ENCODE measurements at places on chromosomes 1 and 21. TPM values are rescaled to one million over a fixed set of nuclear protein-coding genes. Genes with fewer than 3 reads are reported as not detected.

Gene SLAMF6
- not detected for polyA plus RNA-seq

Gene NUDT17
- polyA plus RNA-seq: 3.6 TPM

Gene OR2T10
- polyA plus RNA-seq: not detected

Gene GRIK3
- polyA plus RNA-seq: 2.2 TPM

Gene PDC
- not detected for polyA plus RNA-seq

Gene KCNA3
- polyA plus RNA-seq: not detected

Gene KRTAP7-1
- polyA plus RNA-seq: not detected

Gene F13B
- not detected for polyA plus RNA-seq

Gene GSTM3
- polyA plus RNA-seq: 497 TPM

Gene CELA2B
- polyA plus RNA-seq: not detected

Gene NHLH1
- 1.7 TPM for polyA plus RNA-seq

Gene MOB3C
- 0.84 TPM for polyA plus RNA-seq

Gene FAM3B
- polyA plus RNA-seq: not detected

Gene TEX38
- polyA plus RNA-seq: not detected

Gene SCCPDH
- 30.4 TPM for polyA plus RNA-seq

Gene CLCA2
- not detected for polyA plus RNA-seq

Gene RAD54L
- not detected for polyA plus RNA-seq

Gene C4BPA
- not detected for polyA plus RNA-seq

Gene GUCA2A
- not detected for polyA plus RNA-seq

Gene TDRD5
- not detected for polyA plus RNA-seq

Gene MRPL37
- polyA plus RNA-seq: 58.5 TPM

Gene SRGAP2
- polyA plus RNA-seq: 338 TPM

Gene WDR64
- polyA plus RNA-seq: not detected

Gene GSTM5
- 13.3 TPM for polyA plus RNA-seq

Gene HRNR
- polyA plus RNA-seq: not detected

Gene OR6K3
- not detected for polyA plus RNA-seq

Gene LCE1F
- polyA plus RNA-seq: not detected

Gene SPRR2G
- polyA plus RNA-seq: not detected

Gene FAM72D
- polyA plus RNA-seq: 0.88 TPM

Gene MPZL1
- 27.5 TPM for polyA plus RNA-seq

Gene TP53BP2
- polyA plus RNA-seq: 16.9 TPM

Gene TSPAN1
- polyA plus RNA-seq: 0.78 TPM

Gene C1orf122
- 14.1 TPM for polyA plus RNA-seq

Gene AMY1A
- polyA plus RNA-seq: not detected

Gene GIPC2
- polyA plus RNA-seq: 16.5 TPM

Gene SPRR2B
- polyA plus RNA-seq: not detected

Gene IL20
- not detected for polyA plus RNA-seq

Gene C8B
- not detected for polyA plus RNA-seq

Gene ZNF648
- 0.17 TPM for polyA plus RNA-seq

Gene SHISAL2A
- polyA plus RNA-seq: 1.7 TPM

Gene TTC22
- not detected for polyA plus RNA-seq

Gene FMO5
- polyA plus RNA-seq: 4.6 TPM

Gene C1orf94
- not detected for polyA plus RNA-seq

Gene TMCC2
- 0.93 TPM for polyA plus RNA-seq

Gene ARID1A
- polyA plus RNA-seq: 16.0 TPM

Gene LDLRAP1
- 0.36 TPM for polyA plus RNA-seq

Measured in Purkinje cell (primary cell).